Fibroblast of the aortic adventitia (primary cell): ENCODE measurements at places on chromosomes 1 and 21. TPM values are rescaled to one million over a fixed set of nuclear protein-coding genes. Genes with fewer than 3 reads are reported as not detected.

L1TD1 gene
- under 0.01 and 1.5 TPM in 2 replicates for total RNA-seq

DNA sequence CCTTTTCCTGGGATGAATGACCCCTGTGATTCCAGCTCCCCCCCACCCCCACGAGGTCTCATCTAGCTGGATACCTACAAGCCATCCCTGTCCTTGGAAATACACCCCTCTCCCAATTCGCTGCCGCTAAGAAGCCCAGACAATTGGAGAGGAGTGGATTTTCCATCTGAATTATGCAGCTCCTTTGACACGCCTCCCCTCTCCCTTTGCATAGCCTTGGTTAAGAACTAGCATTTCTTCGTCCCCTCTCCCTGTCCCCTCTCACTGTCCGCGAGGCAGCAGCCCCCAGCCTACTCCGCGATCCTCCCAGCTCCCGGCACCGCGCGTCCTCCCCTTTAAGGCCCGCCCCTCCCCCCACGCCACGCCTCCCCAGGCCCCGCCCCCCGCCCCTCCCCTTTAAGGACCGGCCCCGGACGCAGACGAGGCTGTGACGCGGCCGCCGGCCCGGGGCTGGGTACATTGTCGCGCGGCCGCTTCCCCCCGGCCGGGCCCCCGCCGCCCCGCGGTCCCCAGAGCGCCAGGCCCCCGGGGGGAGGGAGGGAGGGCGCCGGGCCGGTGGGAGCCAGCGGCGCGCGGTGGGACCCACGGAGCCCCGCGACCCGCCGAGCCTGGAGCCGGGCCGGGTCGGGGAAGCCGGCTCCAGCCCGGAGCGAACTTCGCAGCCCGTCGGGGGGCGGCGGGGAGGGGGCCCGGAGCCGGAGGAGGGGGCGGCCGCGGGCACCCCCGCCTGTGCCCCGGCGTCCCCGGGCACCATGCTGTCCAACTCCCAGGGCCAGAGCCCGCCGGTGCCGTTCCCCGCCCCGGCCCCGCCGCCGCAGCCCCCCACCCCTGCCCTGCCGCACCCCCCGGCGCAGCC is at the start of gene MAPKAPK2:
TSS of gene MAPKAPK2 (plus strand) at position 428 of the 856 bp plus-strand sequence. CDS start at position 753, 325 bp downstream.
- peak; percentile 53 for DNase-seq

GRCh38 chr1:72763481-72763880 is 481.1 kb upstream of the NEGR1 start:
- no peak for DNase-seq

INAVA gene
- not detected in 2 replicates for total RNA-seq

GRCh38 chr21:33767236-33767635 is 124.9 kb downstream of the ITSN1 start:
- peak; percentile 45 for DNase-seq

NLRP3 gene
- under 0.01 TPM in 1 of 2 replicates, not detected in the other for total RNA-seq

- no peak for DNase-seq
Measured at GRCh38 chr1:182611326-182611725, 7.1 kb upstream of the RGS16 start.

SLC9A1 gene
- total RNA-seq = 1.3 and 7.4 TPM in 2 replicates
